ENCODE measurements at places on chromosomes 11 and 22.

DNA sequence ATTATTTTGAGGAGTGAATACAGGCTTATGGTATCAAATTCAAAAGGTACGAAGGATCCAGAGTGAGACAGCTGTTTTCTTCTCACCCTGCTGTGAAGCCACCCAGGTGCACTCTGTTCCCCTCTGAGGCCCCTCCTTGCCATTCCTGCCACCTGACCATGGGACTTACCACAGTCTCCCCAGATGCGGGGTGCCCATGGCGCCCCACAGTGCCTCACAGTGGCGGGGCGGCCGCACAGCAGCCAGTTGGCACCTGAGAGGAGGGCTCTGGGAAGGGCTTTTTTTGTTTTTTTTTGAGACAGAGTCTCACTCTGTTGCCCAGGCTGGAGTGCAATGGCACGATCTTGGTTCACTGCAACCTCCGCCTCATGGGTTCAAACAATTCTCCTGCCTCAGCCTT is 151.7 kb downstream of the CEP164 start:
- DNase-seq: no peak

- no peak for DNase-seq
Observed at GRCh38 chr22:34414467-34415440, 494.5 kb upstream of the LARGE1 start.

GRCh38 chr22:48494968-48495750 is 1332.5 kb downstream of the BRD1 start:
- no peak for DNase-seq

- DNase-seq: no peak
Observed at GRCh38 chr11:67178421-67178820, 59.4 kb downstream of the KDM2A start.

- DNase-seq: no peak
Observed at GRCh38 chr11:124753205-124753604, 1.1 kb upstream of the VSIG2 start.

DNA sequence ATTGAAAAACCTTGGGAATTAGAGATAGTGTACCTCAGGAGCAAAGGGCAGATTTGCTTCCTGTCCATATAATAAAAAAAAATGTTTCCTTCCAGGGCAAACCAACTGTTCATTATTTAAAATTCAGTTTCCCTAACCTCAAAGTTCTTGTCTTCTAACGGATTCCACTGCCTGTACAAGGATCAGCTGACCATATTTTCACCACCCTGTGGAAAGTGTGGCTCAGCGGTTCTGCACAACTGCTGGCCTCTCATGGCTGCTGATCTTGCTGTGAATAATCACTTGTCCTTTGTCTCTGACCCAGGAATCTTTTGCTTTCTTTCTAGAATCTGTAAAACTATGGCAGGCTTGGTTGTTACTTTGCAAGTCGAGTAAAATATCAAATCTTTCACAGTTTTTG is 1732.5 kb upstream of the RAG2 start:
- no peak for DNase-seq

DNA sequence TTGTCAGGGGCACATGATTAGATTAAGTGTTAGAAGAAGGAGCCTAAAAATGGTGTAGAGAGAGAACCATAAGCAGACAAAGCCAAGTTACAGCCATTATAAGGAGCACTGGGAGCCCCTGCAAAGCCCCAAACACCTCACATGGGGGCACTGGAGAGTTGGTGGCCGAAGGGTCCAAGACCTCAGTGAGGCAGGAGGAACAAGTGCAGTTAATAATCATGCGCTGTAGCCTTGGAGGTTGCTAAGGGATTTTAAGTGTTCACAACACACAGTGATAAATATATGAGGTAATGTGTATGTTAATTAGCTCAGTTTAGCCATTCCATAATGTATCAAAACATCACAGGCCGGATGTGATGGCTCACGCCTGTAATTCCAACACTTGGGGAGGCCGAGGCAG is 54.4 kb upstream of the JAM3 start:
- no peak for DNase-seq

- DNase-seq: no peak
Observed at GRCh38 chr11:14148653-14149273, 186.2 kb downstream of the SPON1 start.

DNA sequence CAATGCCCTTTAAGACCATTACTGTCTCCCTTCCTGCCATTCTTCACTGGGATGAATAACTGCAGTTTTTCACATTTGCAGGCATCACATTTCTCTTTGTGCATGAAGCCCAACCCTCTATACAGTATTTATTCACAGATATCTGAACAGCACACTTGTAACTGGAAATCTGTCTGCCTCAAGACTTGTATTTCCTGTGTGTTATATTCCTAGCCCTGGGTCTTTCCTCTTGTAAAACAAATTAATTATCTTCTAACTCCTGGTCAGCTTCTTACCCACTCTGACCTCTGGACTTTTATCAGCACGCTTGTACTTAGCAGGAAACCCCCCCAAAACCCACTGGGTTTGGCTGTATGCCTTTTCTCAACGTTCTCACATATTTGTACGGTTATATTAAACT is 2.0 kb downstream of the CSRP3 start:
- no peak for DNase-seq

GRCh38 chr11:46438211-46438610 is 46.6 kb upstream of the CHRM4 start:
- DNase-seq: no peak

DNA sequence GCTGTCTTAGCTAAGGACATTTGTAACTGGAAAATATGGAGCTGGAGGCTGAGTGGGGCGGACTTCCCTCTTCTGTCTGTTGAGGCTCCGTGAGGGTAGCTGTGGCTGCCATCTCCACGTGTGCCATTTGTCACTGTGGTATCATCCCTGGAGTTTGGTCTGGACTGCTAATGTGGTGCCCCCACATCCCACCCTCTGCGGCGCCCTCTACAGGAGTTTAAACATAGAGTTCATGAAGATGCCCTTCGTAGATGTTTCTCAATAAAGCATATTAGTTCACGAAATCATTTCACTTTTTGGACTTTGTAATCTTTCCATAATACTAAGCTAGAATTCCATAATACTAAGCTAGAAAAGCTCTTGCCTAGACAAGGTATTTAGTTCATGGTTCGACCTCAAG is 52.4 kb downstream of the TECTA start:
- DNase-seq: no peak

GRCh38 chr11:94749369-94749768 is 18.8 kb upstream of the AMOTL1 start:
- DNase-seq: no peak

- no peak for DNase-seq
Observed at GRCh38 chr11:79536155-79536917, 95.5 kb upstream of the TENM4 start.
